Left lung (tissue), 14 donors: ENCODE measurements at places on chromosomes 4 and X.

GRCh38 chrX:14922437-14922836, 49.2 kb downstream of the MOSPD2 start:
- no peak for DNase-seq

GRCh38 chrX:100964362-100964761, 5.1 kb upstream of the ARL13A start:
- no peak for DNase-seq

- DNase-seq = no peak
Observed at GRCh38 chr4:104044369-104044768, 324.6 kb upstream of the TACR3 start.

DNA sequence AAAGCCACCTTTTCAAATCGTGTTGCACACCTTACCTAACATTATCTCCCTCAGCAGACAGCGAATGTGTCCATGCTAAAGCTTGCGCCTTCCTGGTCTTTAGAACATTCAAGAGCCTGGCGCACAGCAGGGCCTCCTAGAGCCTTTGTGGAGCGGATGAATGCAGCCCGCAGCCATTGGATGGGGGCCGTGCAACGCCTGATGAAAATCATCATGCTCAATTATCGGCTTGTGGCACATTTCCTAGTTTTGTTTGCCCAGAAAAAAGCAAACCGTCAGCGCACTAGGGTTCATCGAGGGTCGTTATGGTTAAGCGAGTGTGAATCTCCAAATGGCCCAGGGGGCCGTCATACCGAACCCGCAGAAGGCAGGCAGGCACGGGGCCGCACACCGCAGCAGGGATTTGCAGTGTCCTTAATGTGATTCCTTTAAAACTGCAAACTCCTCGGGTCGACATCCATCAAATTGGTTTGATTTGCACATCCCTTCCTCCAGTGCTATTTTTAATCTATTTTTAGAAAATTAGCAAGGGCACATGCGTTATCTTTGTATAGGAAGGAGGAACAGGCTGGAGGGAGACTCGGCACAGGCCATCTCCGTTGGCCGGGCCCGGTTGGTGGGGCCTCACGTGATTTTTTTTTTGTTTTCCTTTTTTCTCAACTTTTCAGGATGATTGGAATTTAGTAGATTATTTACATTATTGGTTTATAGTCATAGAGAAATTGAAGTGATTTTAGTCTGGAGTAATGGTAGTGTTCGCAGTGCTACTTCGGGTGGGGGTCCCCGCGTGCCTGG, 53.1 kb downstream of the ABLIM2 start:
- no peak for DNase-seq

- DNase-seq = no peak
Observed at GRCh38 chrX:99073551-99073950, 1336.5 kb downstream of the PCDH19 start.

- DNase-seq = no peak
Observed at GRCh38 chr4:182145334-182145905, 97.8 kb upstream of the TENM3 start.

- DNase-seq = no peak
Observed at GRCh38 chrX:68684919-68685304, 37.4 kb downstream of the STARD8 start.

DNA sequence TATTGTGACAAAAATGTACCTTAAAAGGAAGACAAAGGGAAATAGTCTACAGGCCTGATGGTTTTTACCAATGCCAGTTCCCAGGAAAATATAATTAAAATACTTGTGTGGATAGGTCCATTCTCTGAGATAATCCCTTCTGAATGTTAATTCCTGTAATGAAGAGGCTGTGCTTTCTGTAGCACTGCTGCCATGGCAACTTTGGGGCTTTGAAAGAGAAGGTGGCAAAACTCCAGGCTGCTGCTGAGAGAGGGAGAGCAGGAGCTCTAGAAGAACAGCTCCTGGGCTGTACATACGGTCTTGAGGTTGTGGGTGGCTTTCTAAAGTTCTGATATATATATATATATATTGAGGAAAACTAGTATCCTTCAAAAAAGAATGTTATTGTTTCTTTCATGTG, 125.4 kb downstream of the PDLIM5 start:
- DNase-seq = peak; percentile 57

- DNase-seq = peak; percentile 47
Observed at GRCh38 chr4:2799971-2800690, 7.2 kb downstream of the SH3BP2 start.

DNA sequence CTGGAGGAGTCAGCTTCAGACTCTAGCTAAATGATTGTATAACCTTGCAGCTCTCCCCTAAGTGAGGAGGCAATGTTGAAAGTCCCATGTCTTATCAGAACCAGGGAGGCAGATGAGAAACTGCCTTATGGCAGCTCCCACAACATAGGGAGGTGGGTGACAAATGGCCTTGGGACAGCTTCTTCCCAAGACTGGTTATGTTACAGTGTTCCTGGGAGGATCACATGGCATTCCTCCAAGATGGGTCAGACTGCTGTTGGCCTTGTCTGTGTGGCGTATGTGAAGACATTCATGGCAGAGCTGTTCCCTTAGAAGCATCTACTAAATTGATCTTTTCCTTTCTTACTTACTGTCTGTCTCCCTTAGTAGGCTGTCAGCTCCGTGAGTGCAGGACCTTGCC, 42.0 kb downstream of the HPRT1 start:
- no peak for DNase-seq

DNA sequence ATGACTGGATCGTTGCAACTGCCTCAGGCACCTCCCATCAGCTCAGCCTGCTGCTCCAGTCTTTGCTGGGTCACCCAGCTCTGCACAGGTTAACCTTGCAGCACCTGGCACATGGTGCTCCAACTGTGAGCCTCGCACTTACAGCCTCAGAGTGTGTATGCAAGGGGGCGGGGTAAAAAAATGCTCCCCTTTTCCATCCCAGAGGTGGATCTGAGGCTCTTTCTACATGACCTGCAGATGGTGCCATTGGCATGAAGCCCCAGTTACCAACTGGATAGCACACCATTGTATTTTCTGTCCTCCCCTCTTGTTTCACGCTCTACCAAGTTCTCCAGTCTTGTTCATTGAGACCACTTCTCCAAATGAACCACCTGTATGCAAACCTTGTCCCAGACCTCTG, 46.2 kb upstream of the TRPC3 start:
- DNase-seq = no peak

DNA sequence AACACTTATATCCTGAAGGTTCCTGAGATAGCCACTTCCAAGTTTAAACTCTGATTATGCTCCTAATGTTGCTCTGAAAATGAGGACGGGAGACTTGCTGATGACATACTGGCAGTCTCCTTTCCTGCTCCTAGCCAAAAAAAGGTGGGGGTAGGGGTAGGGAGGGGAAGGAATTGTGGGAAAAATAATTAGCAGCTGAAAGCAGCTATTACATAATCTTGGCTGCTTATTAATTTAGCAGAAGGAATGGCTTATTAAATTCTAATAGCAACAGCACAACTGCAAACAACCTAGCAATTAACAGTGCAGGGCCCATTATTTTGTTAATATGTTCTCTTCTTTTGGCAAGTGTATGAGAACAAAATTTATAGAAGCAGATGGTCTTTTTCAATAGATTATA, 2.0 kb upstream of the AP1S2 start:
- DNase-seq = peak; percentile 52

- DNase-seq = no peak
Observed at GRCh38 chrX:122344816-122345215, 839.3 kb upstream of the GRIA3 start.

GRCh38 chrX:39854772-39855747, 242.7 kb downstream of the BCOR start:
- DNase-seq = no peak

DNA sequence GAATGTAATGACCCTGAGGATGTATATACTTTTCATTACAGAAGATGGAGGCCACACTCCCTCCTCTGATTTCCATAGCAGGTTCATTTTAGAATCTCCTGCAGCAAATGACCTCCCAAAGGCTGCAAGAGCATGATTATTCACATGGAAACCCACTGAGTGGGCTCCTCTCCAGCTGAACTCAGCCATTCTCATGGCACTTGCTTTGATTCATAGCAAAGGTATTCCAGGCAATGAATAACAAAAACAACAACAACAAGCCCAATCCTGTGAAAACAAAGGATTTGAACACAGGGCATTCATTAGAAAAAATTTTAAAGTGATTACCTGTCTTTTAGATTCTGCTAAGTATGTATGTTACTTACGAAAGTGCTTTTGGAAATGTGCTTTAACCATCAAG, 894.0 kb upstream of the FRG1 start:
- DNase-seq = no peak

GRCh38 chr4:15913631-15913970, 24.9 kb downstream of the FGFBP1 start:
- DNase-seq = no peak

GRCh38 chr4:186806679-186807421, 83.2 kb upstream of the FAT1 start:
- DNase-seq = no peak

DNA sequence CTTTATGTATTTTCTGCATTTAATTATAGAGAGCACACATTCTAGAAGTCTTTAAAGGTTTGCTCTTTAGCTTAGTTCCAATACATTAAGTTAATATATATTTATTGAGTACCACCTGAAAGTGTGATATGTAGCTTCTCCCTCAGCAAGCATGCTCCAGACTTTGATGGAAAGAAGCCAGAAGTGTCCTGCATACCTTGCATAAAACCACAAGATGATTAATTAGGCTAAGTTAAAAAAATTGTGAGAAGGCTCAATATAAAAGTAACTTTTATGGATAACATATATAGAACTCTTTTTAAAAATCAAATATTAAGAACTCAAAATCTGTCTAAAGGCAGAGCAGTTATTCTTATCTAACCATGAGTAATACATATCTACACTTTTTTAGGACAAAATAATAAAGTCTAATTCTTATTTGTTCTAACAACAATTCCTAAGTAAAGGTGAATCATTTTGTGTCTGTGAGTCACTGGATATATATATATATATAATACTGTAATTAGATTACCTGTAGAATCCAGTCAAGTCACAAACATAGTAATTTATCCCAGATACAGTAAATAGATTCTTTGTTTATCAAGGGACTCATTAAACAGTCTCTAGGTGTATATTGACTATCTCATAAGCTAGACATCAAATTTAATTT, 51.2 kb downstream of the INTS12 start:
- DNase-seq = no peak

DNA sequence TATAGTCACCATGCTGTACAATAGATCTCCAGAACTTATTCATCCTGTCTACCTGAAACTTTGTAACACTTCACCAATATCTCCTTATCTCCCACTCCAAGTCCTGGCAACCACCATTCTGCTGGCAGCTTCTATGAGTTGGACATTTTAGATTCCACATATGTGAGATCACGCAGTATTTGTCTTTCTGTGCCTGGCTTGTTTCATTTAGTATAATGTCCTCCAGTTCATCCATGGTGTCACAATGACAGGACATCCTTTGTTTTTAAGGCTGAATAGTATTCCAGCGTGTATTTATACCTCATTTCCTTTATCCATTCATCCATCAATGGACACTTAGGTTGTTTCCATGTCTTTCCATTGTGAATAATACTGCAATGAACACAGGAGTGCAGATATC, 198.7 kb downstream of the QDPR start:
- DNase-seq = no peak

DNA sequence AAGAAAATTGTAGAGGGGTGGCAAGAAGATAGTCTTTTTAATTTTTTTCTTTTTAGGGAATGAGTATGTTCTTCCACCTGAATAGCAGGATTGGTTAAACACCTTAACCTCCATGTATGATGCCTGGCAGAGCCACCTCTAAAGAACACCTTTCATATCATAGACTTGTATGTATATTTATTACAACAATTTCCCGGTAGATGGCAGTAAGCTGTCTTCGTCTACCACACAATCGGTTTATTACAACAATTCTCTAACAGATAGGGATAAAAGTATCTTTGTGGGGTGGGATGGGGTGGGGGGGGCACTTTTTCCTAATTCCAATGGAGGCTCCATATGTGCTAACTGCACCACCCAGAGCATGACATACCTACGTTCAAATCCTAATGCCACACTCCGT, 255.5 kb downstream of the LDB2 start:
- DNase-seq = no peak

- no peak for DNase-seq
Observed at GRCh38 chr4:129852434-129852833, 756.5 kb downstream of the C4orf33 start.

DNA sequence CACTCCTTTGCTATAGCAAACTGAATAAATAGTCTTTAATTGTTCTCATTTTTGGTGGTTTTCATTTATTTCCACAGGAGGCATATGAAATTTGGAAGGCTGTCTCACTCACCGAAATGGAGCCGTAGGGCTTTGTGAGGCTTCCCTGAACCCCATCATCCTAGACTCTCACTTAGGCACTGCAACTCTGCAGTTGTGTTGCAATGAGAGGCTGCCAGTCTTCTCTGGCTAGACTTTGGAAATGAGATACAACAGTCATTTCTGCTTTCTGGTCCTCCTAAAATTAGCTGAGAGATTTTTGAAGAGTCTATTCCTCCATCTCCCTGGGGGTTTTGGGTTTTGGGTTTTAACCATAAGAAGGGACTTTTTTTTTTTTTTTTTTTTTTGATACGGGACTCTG, 146.5 kb downstream of the SH3BGRL start:
- DNase-seq = no peak

DNA sequence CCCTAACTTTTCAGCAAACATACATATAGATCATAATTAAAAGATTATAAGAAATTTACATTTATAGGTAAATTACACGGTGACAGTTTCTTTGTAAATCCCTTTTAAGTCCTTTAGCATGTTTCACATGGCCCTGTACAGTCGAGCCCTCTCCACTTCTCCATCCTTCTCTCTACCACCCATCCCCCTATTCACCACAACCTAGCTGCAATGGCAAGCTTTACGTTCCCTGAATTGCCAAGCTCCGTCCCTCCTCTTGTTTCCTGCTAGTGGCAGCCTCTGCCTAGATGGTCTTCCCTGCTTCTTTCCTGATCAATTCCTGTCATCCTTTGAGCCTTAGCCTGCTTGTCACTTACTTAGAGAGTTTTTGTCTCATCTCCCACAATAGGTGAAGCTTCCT, 116.2 kb downstream of the TMA16 start:
- DNase-seq = no peak
